BE2C (cell line): ENCODE measurements at places on chromosomes 3 and 15.

- no peak for DNase-seq
Observed at GRCh38 chr3:10952525-10952924, 40.0 kb upstream of the SLC6A1 start.

DNA sequence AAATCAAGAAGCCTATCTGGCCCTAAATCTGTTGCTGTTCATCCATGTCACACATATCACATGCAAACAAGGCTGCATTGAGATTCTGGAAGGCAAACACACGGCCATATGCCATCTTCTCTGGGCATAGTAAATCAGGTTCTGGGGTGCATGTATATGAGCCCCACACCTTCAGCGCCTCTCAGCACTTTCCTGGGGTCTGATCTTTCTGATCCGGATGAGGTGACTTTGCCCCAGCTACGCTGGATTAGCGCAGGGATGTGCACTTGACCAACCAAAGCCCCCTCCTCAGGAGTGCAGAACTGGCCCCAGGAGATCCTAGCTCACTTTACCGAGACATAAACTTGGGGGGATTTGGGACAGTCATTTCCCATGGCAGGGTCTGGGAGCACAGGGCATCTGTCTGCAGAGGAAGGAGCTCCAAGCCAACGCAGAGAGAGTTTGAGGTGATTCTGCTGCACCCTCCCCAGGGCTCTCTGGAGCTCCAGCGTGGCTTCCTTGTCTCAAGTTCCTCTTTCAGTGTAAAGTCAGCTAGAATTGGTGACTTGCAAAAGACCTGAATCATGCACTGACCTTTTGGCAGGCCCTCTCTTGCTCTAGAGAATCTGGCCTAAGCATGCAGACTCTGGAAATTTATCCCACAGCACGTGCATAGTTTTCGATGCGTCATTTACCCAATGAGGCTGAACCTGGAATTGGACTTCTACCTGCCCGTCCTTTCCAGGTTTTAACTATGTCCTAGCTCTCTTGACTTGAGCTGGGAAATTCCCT, 63.5 kb upstream of the KLF13 start:
- no peak for DNase-seq

DNA sequence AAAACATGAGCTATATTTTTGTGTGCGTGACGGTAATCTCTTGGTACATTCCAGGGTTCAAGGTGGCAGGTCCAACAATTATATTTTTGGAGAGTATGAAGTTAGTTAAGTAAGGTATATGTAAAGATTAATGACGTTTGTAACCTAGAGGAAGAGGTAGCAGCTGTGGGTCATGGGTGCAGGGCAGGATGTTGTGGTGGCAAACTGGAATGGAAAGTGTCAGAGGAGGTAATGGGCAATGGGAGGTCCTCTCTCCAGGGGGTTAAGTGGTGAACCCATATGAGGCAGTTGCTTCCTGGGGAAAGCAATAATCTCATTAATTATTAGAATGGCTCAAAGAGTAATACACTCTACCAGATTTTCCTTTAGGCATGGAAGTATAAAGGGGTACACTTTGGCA, 1.0 kb upstream of the CD200R1L start:
- DNase-seq = no peak

DNA sequence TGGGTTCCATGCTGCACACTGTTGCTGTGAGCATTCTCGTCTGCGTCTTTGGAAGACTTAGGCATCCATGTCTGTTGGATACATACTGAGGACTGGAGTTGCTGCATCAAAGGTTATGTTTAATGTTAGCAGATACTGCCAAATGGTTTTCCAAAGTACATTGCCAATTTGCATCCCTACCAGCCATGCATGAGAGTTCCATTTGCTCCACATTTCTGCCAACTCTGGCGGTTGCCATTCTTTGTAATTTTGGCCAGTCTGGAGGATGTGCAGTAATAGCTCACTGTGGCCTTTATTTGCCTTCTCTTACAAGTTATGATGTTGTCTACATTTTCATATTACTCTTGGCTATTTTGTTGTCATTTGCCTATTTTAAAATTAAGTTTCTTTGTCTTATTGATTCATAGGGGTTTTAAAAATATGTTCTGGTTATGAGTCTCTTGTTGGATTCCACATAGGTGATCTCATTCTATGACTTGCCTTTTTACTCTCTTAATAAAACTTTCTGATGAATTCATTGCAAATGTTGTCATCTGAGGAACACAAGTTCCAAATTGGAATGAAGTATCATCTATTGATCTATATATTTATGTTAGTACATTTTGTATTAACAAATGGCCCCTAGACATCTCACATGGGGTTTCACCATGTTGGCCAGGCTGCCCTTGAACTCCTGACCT, 42.1 kb downstream of the FBLN2 start:
- DNase-seq = no peak

DNA sequence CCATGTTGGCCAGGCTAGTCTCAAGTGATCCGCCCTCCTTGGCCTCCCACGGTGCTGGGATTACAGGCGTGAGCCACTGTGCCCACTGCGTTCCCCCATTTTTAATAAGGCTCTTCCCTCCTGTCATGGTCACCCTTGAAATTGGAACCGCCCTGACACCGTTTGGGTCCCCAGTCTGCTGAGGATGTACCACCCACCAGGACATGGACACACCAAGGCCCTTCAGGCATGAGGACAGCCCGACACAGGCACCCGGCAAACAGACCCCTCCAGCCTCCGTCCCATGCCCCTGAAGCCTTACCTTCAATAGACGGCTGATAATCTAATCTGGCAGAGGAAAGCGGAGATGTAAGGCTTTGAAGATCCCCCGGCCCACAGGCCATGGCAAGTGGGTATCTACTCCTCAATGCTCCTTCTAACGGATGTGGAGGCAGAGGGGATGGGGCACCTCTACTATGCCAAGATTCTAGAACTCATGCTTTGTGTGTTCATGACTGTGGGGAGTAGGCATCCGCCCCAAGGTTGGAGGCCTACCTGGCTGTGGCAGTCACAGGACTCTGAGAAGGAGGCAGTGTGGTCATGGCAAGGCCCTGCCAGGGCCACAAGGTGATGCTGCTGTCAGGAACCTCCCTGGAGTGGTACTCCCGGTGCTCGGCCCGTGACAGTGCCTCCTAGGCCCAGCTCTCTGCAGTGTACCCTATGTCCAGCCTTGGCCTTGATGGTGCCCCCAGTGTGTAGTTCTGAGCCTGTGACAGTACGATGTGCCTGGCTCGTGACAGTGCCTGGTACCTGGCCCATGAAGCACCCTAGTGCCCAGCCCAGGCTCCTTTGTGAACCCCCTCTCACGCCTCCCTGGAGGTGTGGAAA, 18.6 kb upstream of the PRSS50 start:
- DNase-seq = no peak

- DNase-seq = no peak
Observed at GRCh38 chr3:36678216-36679013, 85.9 kb downstream of the DCLK3 start.

GRCh38 chr3:100316641-100317069, 17.9 kb upstream of the NIT2 start:
- peak; percentile 50 for DNase-seq

DNA sequence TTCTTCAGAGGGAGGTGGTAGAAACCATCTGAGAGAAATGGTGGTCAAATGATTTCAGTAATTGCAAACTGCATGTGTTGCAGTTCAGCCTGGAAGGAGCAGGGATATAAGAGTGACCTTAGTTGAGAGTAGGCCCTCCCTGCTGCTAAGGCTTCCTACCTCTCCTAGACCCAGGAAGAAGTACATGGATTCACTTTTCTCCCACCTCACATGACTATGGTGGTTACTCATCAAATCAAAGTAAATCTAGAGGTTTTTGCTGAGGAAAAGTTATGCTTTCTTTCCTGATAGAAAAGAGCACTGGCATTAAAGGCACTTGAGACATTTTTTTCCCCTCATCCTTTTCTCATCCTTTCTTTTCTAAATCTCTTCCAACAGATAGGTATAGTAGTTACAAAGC, 43.2 kb upstream of the LEKR1 start:
- no peak for DNase-seq
